ENCODE measurements at places on chromosomes 12 and 14.

- DNase-seq = no peak
These were observed 64.0 kb upstream of the LTA4H start for GRCh38 chr12:96099421-96099820.

GRCh38 chr14:70043001-70043400 lies 145.8 kb downstream of the SLC8A3 start:
- no peak for DNase-seq

GRCh38 chr14:75752907-75753594 lies 92.0 kb downstream of the TTLL5 start:
- no peak for DNase-seq

DNA sequence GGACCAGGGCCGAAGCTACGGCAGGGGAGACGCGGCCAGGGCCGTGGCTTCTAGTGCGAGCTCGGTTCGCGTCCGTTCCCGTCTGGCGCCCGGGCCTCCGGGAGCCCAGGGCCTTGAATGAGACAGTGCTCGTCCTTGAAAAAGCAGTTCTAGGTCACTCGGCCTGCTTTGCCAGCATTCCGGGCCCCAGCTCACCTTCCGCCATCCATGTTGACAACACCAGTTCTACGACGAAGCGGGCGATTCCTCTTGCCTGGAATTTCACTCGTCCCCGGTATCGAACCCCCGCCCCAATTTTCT lies 4.5 kb downstream of the OR10AD1 start:
- peak; percentile 30 for DNase-seq

DNA sequence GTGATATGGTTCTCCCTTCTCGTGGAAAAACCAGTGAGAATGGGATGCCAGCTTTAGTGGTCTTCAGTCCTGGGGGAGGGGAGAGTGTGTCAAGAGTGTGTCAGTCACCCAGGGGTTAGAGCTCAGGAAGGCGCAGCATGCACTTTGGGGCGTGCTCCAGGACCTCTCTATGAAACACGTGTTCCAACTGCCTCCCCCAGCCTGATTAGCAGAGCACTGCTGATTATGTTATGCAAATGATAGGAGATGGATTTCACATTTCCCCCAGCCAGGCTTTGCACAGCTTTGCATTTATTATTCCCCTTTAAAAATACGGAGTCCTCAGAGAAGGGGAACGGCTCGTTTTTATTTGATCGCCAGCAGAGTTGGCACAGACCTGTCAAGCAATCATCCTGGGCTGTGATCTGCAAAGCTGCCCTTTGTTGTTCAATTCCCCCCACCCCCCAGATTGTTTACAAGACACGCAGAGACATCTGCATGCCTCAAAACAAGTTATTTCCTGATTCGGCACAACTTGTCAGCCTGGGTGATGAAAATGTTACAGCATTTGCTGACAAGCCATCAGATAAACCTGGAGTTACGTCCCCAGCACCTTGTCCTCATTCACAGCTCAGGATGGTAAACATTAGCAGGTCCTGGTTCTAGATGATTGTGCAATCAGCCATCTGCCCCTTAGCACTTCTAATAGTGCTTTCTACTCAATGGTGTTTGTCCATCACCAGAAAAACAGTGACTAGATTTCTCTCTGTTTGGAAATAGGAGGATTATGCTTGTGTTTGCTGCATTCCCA lies 196.5 kb downstream of the NOVA1 start:
- no peak for DNase-seq

- DNase-seq = peak; percentile 58
These were observed 24.1 kb downstream of the DDX47 start for GRCh38 chr12:12837025-12837812.

- DNase-seq = no peak
These were observed 28.6 kb upstream of the SLC6A13 start for GRCh38 chr12:291153-291723.

GRCh38 chr12:98780261-98780660 lies 135.2 kb downstream of the APAF1 start:
- DNase-seq = no peak

GRCh38 chr12:57127101-57127725 lies 1.1 kb upstream of the LRP1 start:
- peak; percentile 62 for DNase-seq

GRCh38 chr12:20272801-20273200 lies 95.5 kb upstream of the PDE3A start:
- no peak for DNase-seq

DNA sequence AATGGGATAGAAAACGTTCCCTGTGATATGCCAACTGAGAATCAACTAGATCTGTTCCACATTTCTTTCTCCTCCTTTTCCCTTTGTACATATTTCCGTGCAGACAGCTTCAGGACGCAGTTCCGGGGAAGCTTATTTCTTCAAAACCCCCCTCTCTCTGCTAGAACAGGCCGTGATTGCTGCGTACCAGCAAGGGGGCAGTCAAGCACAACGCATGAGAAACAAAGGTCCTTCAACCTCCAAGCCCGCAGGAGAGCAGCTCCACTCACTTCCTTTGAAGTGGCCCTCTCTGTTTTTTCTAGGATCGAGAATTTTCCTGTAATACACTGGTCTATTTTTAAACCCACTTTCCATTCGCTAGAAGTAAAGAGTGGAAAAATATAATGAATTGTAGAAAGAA lies 80.8 kb downstream of the ZNF664 start:
- no peak for DNase-seq

- no peak for DNase-seq
These were observed 32.6 kb upstream of the ESRRB start for GRCh38 chr14:76343386-76343785.

DNA sequence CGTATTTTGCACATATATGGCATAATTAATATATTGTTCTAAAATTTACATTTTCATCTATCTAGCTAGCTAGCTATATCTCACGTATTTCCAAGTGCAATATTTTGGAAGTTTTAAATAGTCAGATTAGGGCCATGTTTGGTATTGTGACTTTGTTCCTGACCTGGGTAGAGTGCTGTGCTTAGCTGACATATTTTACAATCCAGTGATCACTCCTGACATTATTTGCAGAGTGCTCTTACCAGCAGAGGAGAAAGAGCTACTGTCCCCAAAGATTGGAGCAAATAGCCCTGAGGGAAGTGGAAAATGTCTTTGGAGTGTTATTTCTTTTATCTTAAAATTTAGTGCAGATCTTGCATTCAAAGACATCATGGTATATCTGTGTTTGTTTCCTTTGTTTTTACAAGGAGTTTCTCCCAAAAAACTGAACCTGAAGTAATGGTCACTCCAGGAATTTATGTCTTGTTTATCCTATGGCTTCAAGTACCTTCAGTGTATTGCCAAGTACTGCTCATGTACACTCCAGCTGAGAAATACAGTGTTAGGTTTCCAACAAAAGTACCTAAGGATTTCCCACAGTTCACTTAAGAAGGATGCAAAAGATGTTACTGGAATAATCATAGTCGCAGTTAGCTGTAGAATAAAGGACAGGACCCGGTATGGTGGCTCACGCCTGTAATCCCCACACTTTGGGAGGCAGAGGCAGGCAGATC lies 49.4 kb upstream of the PSMA6 start:
- no peak for DNase-seq

- DNase-seq = no peak
These were observed 9.4 kb upstream of the GAS2L3 start for GRCh38 chr12:100564090-100564489.

DNA sequence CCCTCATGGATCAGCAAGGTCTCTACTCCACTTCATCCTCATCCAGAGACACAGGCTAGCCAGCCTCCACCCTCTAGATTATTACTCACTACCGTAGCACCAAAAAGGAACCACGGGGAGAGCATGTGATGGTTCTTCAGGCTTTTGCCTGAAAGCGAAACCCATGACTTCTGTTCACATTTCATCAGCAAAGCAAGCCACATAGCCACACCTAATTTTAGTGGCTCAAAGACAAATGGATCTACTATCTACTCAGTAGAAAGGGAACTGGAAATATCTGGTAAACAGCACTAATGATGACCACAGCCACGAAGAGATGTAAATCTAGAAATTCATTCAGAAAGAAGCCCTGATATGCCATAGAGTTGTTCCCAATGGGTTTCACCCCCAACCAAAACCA lies 51.4 kb downstream of the VCPKMT start:
- DNase-seq = peak; percentile 79

DNA sequence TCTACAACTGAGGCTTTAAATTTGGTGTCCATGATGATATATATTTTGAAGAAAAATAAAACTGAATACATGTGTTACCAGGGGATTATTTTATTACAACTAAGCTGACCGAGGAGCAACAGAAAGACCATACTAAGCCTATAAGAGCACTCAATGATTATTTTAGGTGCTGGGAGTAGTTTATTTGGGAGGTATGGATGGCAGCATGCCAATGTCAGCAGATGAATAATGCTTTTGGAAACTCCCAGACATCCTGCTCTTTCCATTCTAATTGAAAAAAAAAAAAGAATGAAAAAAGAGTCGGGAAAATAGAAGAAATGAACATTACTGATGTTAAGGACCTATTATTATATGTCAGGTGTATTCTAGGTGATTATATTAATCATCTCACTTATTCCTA lies 441.2 kb downstream of the BTG1 start:
- no peak for DNase-seq

- DNase-seq = no peak
These were observed 37.8 kb downstream of the SLCO1A2 start for GRCh38 chr12:21296751-21297406.

DNA sequence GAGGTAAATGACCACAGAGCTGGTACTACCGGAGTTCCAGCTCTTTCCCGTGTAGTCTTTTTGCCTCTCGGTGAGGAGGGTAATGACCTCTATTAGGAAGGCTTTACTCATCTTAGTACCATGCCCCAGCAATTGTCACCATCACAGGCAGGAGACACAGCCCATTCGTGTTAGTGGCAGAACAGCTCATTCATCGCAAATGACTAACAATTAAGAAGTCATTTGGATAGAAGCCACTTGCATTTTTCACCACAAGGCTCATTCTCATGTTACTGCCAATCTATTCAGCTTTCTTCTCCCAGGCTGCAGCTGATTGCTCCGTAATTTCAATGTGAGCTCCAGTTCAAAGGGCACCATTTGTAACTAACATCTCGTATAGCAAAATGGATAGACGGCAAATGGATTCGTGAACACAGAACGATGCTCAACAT lies 718.8 kb upstream of the TMEM132C start:
- DNase-seq = no peak

GRCh38 chr12:89333564-89334252 lies 18.6 kb downstream of the DUSP6 start:
- DNase-seq = peak; percentile 33

DNA sequence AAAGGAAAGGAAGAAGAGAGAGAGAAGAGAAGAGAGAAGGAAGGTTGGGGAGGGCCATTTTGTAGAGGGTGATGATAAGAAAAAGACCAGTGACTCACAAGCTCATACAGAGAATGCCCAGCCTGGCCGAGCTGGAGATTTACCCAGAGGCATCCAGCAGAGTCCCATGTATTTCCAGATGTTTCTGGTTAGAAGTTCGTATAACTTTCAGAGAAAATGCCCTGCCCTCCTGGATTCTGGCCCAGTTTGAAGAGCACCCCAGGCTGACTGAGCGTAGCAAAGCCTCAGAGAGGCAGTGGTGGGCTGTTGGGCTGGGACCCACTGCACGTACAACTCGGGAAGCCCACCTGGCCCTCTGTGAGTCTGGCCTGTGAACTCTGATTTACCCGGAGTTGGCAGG lies 221.8 kb downstream of the SLC41A2 start:
- no peak for DNase-seq

GRCh38 chr14:93099196-93099595 lies 16.5 kb downstream of the ITPK1 start:
- DNase-seq = no peak

- no peak for DNase-seq
These were observed 18.6 kb upstream of the GALNT8 start for GRCh38 chr12:4701395-4702190.

- no peak for DNase-seq
These were observed 326.3 kb downstream of the ZFP36L1 start for GRCh38 chr14:68466491-68466977.

GRCh38 chr12:71007020-71007419 lies 86.5 kb upstream of the PTPRR start:
- no peak for DNase-seq

GRCh38 chr14:50520947-50521815 lies 11.2 kb downstream of the MAP4K5 start:
- peak; percentile 81 for DNase-seq

- DNase-seq = no peak
These were observed 196.0 kb downstream of the PIK3C2G start for GRCh38 chr12:18457362-18457761.

DNA sequence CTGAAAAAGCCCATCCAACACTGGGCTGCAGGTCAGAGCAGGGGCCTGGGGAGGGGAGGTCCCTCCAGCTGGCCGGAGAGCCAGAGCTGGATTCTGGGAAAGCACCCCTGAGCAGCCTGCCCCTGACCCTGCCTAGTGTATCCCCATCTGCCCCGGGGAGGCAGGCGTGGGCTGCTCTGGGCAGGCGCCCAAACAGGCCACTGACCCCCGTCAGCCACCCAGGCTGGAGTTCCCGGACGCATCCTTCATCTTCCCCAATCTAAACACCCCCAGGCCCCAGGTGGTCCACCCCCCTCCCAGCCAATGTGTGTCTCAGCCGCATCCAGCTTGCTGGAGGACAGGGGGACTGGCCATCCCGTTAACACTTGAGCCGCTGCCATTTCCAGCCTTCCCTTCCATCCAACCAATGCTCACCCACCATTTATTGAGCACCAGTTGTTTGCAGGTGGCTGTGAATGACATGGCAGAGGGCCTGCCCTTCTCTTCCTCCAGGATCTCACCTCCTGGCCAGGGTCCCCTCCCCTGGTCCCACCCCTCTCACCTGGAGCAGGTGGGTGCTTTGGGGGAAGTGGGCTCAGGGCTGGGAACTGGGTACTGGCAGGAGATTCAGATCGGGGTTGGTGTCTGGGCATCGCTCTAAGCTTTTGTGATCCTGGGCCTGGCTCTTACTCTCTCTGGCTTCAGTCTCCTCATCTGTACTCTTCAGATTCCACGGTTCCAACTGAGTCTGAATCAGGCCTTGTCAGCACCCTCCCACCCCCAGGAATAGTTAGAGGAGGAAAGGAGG lies 743 bp upstream of the DTX1 start:
- DNase-seq = no peak

GRCh38 chr12:123938679-123939480 lies 33.8 kb downstream of the CCDC92 start:
- DNase-seq = peak; percentile 15

- DNase-seq = no peak
These were observed 3.4 kb upstream of the FBXO34 start for GRCh38 chr14:55267820-55268219.

GRCh38 chr14:66636240-66636639 lies 128.3 kb downstream of the GPHN start:
- no peak for DNase-seq

- no peak for DNase-seq
These were observed 15.8 kb downstream of the NOC4L start for GRCh38 chr12:132160016-132160415.
